ENCODE measurements at places on chromosomes 6 and 20.

GRCh38 chr6:118260833-118261232, 287.3 kb upstream of the PLN start:
- DNase-seq, result no peak

- peak; percentile 93 for DNase-seq
These were observed 151.3 kb upstream of the BEND6 start for GRCh38 chr6:56803594-56803993.

GRCh38 chr6:150902142-150902776, 36.8 kb downstream of the MTHFD1L start:
- peak; percentile 20 for DNase-seq

GRCh38 chr6:130513770-130514169, 148.0 kb downstream of the TMEM200A start:
- DNase-seq, result peak; percentile 71

- DNase-seq, result peak; percentile 3
These were observed 3.7 kb upstream of the ZSCAN23 start for GRCh38 chr6:28446818-28447511.
